GM19239 (cell line): ENCODE measurements at places on chromosomes 1 and 21.

DNA sequence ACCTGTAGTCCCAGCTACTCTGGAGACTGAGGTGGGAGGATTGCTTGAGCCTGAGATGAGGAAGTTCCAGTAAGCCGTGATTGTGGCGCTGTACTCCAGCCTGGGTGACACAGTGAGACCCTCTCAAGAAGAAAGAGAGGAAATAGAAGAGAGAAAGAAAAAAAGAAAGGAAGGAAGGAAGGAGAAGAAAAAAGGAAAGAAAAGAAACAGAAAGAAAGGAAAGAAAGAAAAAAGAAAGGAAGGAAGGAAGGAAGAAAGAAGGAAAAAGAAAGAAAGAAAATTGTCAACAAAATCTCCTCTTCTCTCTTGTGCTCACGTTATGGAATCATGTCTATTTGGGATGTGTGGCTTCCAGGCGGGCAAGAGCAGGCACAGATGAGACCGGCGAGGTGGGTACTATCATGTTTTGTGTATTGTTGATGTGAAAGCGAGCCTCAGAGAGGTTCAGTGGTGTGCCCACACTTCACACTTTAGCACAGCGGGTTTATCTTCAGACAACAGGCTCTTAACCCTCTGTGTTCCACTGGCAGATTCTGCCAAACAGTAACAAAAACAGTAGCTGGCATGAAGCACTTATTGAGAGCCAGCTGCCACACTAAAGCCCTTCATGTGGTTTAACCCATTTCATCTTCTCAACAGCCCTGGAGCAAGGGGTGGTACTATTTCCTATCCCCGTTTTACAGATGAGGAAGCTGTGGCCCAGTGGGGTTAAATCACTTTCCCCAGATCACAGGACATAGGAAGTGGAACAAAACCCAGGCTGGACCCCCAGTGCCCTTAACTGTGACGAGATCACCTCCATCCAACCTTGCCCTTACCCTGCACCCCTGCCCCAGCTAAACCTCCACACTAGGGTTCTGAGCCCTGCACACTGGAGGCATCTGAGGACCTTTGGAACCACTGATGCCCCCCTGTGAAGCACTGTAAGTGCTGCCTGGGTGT is 94.7 kb upstream of the TARDBP start:
- no peak for DNase-seq

- no peak for DNase-seq
These were observed 11.7 kb upstream of the TDRD10 start for GRCh38 chr1:154490317-154490716.

GRCh38 chr1:206472454-206472853 is 2.2 kb downstream of the IKBKE start:
- DNase-seq: no peak

DNA sequence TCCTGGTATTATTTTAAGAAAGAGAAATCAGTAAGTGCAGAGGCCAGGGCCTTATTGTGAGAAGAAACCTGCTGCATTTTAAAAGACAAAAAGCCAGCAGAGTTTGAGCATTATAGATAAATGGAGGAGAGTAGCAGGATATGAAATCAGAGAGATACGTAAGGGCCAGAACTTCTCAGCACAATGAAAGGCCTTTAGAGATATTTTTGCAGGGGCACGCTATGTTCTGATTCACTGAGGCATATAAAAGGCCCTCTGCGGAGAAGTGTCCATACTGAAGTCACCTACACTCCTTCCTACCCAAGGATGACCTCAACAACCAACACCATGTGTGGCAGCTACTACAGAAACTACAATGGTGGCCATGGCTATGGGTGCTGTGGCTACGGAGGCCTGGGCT is at the start of gene KRTAP6-3:
TSS of gene KRTAP6-3 (plus strand) at position 301 of the 400 bp plus-strand sequence. CDS start at position 307, 6 bp downstream.
- DNase-seq: no peak

GRCh38 chr1:79197421-79197820 is 190.9 kb upstream of the ADGRL4 start:
- no peak for DNase-seq

DNA sequence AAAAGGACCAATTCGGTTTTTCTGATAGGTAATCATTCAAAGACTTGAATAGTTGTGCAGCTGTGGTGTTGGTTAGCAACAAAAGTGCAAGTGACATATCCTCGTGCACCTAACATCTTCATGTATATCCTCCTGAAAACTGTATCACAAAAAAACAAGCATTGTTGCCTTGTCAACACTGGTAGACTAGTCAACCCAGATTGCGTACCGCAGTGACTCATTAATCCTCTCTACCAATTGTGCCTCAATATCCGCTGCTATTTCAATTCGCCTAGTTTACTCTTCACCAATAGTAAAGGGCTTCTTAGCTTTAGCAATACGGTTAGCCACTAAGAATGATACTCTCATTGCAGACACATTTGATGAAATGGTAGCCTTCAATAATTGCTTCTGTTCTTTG is 3.5 kb downstream of the HHAT start:
- no peak for DNase-seq

DNA sequence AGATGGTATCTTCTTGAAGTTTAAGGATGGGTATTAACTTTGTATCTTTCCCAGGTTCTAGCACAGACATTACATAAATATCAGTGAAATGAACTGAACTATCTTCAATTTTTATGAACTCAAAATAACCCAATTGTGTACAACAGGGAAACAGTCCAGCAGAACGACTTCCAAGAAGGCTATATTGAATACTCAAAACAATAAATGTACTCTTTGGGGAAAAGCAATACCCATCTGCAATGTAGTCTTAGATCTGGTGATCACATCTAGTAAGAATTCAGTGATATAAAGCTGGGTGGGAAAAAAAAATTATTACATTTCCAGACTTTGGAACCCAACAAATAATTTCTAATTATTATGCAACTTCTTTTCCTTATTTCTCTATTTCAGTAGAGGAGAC is 33.1 kb upstream of the GORAB start:
- DNase-seq: no peak

DNA sequence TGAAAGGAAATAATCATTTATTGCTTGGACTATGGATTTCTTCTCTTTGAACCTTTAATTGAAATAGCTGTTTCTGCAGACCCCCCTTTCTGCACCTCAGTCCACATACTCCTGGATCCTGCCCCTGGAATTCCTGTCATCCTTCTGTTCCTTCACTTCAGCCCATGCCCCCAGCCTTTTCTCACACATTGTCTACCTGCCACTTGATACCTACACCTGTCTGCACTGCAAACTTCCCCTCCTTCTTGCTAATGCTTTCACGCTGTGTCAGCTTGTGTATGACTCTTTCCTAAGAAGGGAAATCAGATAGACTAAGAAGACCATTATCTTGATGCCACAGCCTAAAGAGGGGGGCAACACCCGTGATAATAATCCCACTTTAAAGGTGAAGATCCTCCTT is 80.3 kb upstream of the EXO1 start:
- no peak for DNase-seq

DNA sequence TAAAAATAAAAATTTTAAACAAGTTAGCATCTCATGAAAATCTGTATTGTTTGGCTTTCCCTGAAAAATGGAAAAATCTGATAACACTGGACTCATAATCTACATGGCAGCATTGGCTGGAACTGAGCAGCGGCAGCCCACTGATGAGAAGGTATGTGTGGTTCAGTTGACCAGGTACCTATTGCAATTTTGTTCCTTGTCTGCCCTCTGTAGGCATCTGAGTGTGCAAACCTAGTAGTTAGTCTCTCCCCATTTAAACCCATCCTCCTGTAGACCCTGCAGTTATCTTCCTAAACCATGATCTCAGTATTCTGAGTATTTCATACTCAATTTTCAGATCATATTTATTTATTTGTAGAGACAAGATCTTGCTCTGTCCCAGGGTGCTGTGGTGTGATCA is 59.4 kb upstream of the SERBP1 start:
- DNase-seq: peak; percentile 7

DNA sequence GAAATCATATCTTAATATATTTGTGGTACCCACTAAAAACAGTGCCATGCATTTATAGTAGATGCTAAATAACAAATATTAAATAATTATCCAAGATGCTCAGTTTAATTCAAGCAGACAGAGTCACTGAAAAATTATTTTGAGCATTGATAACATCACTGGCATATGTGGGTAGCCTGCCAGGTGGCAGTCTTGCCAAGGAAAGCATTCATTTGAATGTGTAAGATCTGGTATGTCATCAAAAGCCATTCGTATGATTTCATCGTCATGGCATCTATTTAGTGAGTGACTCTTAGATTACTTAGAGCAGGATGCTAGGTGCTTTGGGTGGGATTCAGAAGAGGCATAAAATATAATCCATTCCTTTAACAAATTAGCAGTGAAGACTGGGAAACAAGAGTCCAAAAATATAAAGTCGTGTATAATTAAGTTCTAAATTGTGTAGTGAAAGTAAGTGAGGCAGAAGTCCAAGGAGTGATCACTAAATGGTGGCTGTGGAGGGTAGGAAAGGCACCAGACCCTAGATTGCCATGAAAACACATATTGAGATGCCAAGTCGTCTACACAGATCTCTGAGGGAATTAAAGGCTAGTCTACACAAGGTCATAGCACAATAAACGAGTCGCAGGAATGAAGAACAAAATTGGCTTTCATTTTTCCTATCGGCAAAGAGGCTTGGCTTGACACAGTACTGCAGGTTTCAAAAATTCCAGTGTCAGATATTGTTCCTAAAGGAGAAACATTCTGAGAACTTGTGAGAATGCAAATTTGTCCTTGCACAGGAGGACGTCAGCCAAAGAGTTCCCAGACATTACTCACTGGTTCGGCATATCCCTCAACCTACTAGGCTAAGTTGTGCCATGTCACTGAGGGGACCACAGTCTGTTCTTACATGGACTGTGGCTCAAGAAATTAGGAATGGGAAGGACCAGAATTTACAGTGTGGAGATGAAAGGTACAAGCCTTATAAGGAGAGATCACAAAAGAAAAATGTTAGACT is 130.8 kb downstream of the LYPLAL1 start:
- no peak for DNase-seq
